ENCODE measurements at places on chromosomes 11 and 22.

- no peak for DNase-seq
Observed at GRCh38 chr22:46422896-46423295, 87.4 kb downstream of the TRMU start.

DNA sequence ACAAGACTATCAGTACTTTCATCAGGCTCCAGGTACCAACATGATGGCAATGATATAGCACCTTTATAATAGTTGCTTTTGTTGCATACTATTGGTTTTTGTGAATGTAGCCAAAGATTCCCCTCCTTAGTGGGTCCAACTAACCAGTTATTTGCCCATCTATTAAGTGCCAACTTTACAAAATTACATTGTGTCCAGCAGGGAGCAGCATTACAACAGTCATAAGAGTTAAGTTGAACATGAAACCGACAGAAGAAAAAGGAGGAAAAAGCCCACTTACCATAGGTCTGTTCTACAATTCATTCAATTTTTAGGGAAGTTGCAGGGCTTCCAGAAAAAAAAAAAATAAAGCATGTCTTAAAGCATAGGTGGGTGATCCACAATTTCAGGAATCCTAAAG lies 21.6 kb downstream of the IMMP1L start:
- DNase-seq, result peak; percentile 74

GRCh38 chr22:48369789-48370507 lies 1457.7 kb downstream of the BRD1 start:
- DNase-seq, result no peak

- no peak for DNase-seq
Observed at GRCh38 chr22:24419475-24419850, 7.9 kb upstream of the ADORA2A start.

DNA sequence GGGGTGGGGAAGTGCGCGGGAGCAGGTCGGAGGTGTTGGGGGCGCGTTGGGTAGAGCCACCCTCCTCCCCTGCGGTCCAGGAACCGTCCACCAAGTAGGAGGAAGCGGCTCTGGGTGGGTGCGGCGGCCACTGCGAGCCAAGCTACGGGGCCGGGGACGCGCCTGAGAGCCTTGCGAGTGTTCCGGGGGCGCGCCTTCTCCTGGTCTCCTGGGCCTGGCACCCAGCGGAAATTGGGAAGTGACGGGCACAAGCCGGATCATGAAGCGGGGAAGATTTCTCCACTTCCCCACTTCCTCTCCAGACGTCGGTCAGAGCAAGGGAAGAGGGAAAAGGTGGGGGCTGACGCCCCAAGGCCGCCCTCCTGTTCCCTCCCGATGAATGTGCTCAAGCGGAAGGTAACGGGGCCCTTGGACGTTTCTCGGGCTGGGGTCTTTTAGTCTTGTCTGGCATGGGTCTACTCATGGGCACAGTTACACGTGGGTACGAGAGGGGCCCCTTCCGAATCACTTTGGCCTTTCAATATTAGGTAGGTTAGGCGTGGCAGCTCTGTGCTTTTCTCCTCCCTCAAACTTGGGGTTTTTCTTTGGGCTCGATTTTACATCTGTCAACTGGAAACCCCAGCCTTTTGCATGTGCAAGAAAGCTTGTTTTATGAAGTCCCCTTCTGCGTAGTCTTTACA lies 865 bp downstream of the RBM14 start:
- no peak for DNase-seq

DNA sequence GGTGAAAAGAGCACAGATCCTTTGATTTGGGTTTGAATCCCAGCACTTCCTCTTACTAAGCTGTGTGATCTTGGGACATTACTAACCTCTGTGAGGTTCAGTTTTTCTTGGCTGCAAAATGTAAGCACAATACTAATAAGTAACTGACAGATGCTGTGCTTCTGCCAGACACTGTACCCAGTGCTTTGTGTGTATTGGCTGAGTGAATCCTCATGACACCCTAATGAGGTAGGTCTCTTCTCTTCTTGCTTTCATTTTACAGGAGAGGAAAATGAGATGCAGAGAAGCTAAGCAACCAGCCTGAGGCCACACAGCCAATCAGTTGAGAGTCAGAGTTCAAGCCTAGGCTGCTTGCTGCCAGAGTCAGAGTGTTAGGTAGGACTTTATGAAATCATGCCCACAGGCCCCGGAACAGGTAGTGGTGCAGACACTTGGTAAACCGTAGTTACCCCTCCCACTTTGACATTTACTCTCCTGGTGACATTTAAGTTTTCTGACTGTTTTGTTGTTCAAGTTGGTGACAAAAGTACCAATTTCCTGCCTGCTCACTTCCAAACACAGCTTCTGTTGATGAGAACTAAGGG lies 21.2 kb downstream of the PTPRJ start:
- peak; percentile 50 for DNase-seq

GRCh38 chr11:8603696-8604077 lies 9.7 kb upstream of the STK33 start:
- DNase-seq, result no peak

- DNase-seq, result no peak
Observed at GRCh38 chr11:65401803-65402248, 15.4 kb downstream of the FRMD8 start.

GRCh38 chr22:48500471-48501230 lies 1327.0 kb downstream of the BRD1 start:
- DNase-seq, result no peak

DNA sequence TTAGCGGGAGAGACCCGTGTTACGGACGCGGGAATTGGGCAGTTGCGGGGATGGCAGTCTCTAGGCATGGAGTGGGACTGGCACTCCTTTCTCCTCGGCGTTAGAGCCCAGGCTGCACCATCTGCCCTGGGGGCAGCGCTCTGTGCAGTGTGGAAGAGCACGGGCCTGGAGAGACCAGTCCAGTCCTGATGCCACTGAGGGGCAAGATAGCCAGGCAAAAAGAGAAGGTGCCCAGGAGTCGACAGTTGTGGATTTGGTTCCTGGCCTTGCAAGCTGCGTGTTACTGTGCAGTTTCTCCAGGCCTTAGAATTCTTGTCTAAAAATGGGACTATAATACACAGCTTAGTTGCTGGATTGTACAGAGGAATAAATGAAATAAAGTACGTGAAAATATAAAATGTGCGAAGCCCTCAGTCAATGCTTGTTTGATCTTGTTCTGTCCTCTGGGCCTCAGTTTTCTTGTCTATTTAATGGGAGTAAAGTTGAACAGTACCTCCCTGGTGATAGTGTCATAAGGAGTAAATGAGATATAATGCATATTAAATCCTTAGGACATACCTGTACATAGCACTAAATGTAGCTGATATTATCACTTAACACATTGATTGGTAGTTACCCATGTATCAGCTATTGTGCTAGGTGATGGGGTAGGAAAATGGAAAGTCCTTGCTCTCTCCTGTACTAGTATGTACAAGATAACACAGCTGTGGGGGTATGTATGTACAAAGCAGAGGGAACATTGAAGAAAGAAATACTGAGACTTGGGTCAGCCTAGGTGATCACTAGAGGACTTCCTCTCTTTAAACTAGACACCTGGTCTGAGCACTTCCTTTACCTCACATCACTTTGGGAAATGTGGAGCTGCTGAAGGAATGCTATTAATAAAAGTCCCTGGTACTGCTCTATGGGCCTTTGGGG lies 1.2 kb downstream of the ATXN10 start:
- no peak for DNase-seq

GRCh38 chr22:17444204-17444504 lies 74.9 kb downstream of the CECR2 start:
- no peak for DNase-seq

- DNase-seq, result no peak
Observed at GRCh38 chr11:95739108-95739938, 50.3 kb downstream of the FAM76B start.

DNA sequence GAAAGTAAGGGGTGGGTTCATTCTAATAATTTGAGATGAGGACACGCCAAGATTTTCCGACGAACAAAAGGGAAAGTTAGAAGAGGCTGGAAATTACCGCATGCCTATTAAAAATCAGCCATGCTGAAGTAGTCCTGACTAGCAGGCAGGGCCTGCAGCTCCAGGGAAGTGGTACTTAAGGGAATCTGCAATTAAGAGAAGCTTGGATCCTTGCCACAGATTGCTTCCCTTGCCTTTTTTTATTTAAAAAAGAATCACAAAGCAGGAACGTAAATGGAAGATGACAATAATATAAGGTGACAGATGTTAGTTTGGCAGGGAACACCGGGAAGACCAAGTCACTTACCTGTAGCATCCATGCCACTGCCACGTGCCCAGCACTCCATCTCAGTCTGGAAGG lies 359.3 kb downstream of the CADM1 start:
- peak; percentile 10 for DNase-seq

DNA sequence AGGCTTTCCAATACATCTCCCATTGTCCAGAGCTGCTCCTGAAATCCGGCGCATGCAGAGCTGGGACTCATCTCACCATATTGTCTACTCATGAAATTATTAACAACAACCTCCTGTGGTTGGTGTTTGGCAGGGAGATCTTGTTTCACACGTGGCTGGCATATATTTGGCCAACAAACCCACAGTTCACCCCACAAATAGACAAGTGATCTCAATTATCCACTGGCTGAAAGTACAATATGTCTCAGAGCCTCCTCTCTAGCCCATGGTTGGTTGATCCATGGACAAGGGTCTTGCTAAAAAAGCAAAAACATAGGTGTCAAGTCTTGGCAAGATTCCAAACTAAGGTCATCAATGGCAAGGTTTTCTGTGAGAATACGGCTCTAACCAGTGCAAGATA lies 386.9 kb downstream of the ETS1 start:
- no peak for DNase-seq

GRCh38 chr11:28965819-28966218 lies 857.6 kb downstream of the METTL15 start:
- no peak for DNase-seq

GRCh38 chr11:73625696-73626318 lies 20.6 kb upstream of the PLEKHB1 start:
- DNase-seq, result peak; percentile 78

GRCh38 chr11:132123854-132124835 lies 753.7 kb downstream of the NTM start:
- DNase-seq, result no peak

DNA sequence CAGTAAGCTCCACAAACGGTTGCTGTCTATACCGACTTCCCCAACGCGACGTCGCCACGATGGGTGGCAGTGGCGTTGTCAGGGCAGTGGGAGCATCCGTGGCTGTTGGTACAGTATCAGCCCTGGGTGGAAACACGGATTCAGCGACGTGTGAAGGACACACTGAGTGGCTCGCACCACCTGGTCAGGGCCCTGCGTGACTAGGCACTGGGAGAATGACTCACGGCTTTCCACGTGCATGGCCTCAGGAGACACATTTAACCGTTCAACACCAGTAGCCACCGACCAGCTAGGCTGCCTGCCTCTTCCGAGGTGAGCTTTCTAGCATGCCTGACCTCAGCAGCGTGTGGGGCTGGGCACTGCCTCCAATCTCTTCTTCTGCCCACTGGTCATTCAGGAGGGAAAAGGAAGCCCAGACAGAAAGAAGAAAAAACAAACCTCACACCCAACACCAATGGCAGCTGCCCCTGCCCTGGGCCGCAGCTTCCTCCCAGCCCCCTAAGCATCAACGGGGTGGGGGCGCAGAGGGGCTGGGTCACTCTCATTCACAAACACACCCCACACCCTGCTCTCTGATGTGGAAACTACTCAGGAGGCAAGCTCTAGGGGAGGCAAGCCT lies 59.0 kb downstream of the MYH9 start:
- DNase-seq, result peak; percentile 13

DNA sequence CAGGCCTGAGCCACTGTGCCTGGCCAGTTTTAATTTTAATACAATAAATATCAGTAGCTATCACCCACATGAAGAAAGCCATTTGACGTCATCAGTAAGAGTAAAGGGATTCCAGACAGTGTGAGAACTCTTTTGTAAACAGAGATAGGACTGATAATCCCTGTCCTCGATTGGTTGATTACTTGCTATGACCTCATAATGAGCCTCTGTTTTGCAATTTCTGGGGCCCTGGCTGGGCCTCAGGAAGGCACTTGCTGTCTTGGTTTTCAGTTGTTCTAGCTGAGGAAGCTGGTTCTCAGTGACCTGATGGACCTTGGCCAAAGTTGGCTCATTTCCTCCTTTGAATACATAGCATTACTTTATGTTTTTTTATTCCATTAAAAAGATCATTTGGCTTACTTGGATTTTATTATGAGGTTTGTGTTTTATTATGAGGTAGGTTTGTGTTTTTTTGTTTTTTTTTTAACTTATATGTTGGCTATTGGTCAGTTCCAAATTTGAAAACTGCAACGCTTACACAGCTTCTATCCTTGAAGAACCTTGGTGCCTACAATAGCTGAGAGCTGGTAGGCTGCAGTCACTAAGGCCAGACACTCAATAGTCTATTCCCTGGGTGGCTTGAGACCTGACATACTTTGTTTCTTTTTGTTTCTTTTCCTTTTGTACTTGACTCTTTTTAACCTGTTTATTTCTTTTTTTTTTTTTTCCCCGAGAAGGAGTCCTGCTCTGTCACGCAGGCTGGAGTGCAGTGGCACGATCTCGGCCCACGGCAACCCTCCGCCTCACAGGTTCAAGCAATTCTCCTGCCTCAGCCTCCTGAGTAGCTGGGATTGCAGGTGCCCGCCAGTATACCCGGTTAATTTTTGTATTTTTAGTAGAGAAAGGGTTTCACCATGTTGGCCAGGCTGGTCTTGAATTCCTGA lies 20.0 kb downstream of the MARK2 start:
- no peak for DNase-seq

DNA sequence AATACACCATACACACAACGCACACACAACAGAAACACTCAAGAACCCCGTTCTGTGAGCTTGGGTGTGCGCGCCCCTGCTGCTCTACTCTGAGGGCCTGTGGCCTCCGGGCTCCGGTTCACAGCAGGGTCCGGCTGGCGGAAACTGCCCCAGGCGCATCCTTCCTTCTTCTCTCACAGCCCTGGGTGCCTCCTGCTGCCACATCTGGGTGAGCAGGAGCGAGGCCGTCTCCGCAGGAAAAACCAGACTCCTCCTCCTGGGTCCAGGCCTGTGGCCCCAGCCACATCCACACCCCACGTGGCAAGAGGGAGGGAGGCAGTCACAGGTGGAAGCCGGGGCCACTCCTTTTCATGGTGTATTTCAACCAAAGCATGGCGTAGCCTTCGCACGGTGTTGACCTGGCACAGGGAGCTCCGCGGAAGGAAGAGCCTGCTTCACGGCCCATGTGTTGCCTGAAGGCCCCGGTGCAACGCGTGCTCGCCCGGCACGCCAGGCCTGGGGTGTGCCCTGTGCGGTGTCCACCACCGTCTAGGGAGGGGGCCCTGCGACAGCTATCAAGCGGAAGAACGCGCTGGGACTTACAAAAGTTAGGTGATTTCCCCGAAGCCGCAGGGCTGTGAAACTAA lies 1502.7 kb downstream of the TBC1D22A start:
- no peak for DNase-seq

Data from NCI-H1694 (cell line).